ENCODE measurements at places on chromosomes 3 and 15.

GRCh38 chr15:48802867-48803266, 8.0 kb downstream of the CEP152 start:
- no peak overlapping the region for H3K4me3 ChIP-seq
- H3K27me3 ChIP-seq: no peaks in the 10 kb centered on the region
- no peak overlapping the region for H3K27ac ChIP-seq
- no peaks in the 10 kb centered on the region for H3K36me3 ChIP-seq
- no peak for DNase-seq

DNA sequence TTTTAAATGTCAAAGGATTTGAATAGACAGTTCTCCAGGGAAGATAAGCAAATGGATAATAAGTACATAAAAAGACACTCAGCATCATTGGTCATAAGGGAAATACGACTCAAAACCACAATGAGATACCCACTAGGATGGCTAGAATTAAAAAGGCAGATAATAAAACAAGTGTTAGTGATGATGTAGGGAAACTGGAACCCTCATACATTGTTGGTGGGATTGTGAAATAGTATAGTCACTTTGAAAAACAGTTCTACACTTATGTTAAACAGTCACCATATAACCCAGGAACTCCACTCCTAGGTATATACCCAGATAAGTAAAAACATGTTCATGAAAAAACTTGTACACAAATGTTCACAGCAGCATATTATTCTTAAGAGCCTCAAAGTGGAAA, 72.5 kb downstream of the GPR156 start:
- H3K4me3 ChIP-seq: no peak overlapping the region
- H3K36me3 ChIP-seq: no peaks in the 10 kb centered on the region
- no peak for DNase-seq
- H3K27me3 ChIP-seq: no peaks in the 10 kb centered on the region
- H3K4me1 ChIP-seq: no peaks in the 10 kb centered on the region
- H3K27ac ChIP-seq: no peak overlapping the region

DNA sequence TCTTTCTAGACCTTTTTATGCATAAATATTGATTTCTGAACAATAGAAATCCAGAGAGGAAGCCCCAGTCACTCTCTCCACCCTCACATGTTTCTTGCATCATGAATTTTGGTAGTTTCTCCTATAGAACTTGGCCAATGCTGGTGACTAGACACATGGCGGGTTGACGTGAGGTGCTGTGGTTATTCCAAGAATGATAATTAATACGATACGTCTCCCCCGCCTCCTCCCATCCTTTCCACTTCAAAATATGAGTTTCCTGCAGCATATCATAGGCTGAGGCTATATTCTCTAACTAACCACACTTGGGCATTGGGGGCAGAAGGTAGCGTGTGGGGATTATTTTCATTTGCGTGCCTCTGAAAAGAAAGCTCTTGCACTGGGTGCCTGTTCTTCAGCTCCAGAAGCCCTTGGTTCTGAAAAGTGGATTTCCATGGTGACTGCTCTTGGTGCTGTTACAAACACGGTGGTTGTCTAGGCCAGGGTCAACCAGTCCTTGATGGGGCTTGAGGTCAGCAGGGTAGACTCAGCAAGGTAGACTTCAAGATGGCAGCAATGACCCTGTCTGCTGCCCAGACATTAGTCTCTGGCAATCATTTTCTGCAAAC, 5.3 kb downstream of the TNFSF10 start:
- no peaks in the 10 kb centered on the region for H3K4me1 ChIP-seq
- H3K36me3 ChIP-seq: no peaks in the 10 kb centered on the region
- H3K27me3 ChIP-seq: no peaks in the 10 kb centered on the region
- H3K27ac ChIP-seq: no peak overlapping the region

DNA sequence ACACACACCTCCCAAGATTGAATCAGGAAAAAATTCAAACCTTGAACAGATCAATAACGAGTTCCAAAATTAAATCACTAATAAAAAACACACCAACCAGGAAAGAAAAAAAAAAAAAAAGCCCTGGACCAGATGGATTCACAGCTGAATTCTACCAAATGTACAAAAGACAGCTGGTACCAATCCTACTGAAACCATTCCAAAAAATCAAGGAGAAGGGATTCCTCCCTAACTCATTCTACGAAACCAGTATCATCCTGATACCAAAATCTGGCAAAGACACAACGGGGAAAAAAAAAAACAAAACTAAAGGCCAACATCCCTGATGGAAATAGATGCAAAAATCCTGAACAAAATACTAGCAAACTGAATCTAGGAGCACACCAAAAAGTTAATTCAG, 54.4 kb upstream of the SLC12A8 start:
- H3K4me1 ChIP-seq: no peaks in the 10 kb centered on the region
- 0 out of 2 replicates have a peak, but pooled peaks cover 2% of the 10 kb centered on the region for H3K36me3 ChIP-seq
- H3K4me3 ChIP-seq: no peak overlapping the region
- H3K27me3 ChIP-seq: no peaks in the 10 kb centered on the region

- no peak overlapping the region for H3K27ac ChIP-seq
- H3K4me3 ChIP-seq: no peak overlapping the region
- H3K36me3 ChIP-seq: no peaks in the 10 kb centered on the region
- no peak for DNase-seq
- no peaks in the 10 kb centered on the region for H3K27me3 ChIP-seq
Measured at GRCh38 chr3:139117136-139117675, 72.5 kb upstream of the PRR23C start.

GRCh38 chr15:99385865-99386264, 134.6 kb downstream of the LRRC28 start:
- H3K27me3 ChIP-seq: no peaks in the 10 kb centered on the region
- H3K27ac ChIP-seq: no peak overlapping the region
- DNase-seq: no peak
- H3K4me3 ChIP-seq: no peak overlapping the region

DNA sequence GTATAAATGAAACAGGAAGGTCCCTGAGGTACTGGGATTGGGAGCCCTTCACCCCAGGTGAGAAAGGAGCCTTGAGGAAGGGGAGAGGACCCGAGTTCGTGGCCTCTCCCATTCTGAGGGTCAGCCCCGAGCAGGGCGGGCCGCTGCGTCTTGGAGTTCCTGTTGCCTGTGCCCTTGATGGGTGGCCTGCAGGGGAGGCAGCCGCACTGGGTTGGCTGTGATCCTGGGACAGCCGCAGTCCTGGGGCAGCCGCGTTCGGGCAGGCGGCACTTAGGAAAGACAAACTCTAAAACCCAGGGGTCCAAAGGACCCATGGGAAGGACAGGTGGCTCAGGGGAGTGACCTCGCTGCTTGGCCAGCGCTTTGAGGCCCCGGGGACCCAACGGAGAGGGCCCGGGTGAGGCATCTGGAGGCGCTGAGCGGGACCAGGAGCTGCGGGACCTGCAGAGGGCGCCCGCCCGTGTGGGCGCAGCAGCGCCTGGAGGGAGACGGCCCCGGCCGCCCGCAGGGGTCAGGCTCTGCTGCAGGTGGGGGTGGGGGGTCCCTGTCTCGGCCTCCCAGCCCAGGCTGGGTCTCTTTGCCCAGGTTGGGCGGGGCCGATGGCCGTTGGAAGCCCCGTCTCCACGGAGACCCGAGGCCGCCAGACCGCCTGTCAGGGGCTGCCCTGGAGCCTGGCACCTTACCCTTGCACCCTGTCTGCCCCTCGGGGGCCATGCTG, 65.1 kb downstream of the HMCES start:
- no peak overlapping the region for H3K4me3 ChIP-seq
- DNase-seq: peak; percentile 21
- H3K27ac ChIP-seq: no peak overlapping the region
- no peaks in the 10 kb centered on the region for H3K27me3 ChIP-seq

DNA sequence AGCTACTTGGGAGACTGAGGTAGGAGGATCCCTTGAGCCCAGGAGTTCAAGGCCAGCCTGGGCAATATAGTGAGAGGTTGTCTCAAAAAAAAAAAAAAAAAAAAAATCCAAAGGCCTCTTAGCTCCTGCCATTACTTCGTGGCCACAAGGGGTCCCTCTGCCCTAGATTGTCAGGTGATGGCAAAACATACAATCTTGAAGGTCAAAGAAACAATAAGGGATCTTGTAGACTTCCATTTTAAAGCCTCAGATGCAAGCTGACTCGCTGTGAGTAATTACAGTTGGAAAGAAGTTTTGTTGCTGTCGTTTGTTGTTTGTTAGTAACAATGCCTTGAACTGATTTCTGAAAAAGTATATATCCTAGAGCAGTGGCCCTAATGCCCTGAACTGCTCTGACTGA, 55.9 kb upstream of the PLCL2 start:
- H3K4me3 ChIP-seq: no peak overlapping the region
- no peaks in the 10 kb centered on the region for H3K36me3 ChIP-seq
- DNase-seq: peak; percentile 55
- H3K27ac ChIP-seq: no peak overlapping the region
- no peaks in the 10 kb centered on the region for H3K4me1 ChIP-seq

- DNase-seq: no peak
- peaks cover 14% of the 10 kb centered on the region for H3K4me1 ChIP-seq
- H3K36me3 ChIP-seq: no peaks in the 10 kb centered on the region
- H3K27me3 ChIP-seq: no peaks in the 10 kb centered on the region
- no peak overlapping the region for H3K27ac ChIP-seq
Measured at GRCh38 chr3:105866656-105867653, 1.9 kb downstream of the CBLB start.

DNA sequence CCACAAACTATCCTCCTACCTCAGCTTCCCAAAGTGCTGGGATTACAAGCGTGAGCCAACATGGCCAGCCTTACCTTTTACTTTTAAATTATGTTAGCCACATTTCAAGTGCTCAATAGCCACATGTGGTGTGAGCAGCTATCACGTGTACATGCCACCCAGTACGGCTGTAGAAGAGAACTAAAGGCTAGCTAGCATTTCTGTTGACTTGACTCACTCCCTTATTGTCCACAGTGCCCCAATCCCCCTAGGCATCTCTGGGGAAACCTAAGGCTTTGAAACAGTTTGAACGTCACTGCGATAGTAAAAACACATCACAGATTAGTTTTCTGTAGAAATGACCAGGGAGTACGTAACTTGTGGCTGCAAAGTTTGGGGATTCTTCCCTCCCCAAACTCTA, 12.0 kb downstream of the C15orf40 start:
- H3K4me3 ChIP-seq: no peak overlapping the region
- no peaks in the 10 kb centered on the region for H3K36me3 ChIP-seq
- H3K4me1 ChIP-seq: 0 out of 2 replicates have a peak, but pooled peaks cover 3% of the 10 kb centered on the region
- no peak overlapping the region for H3K27ac ChIP-seq

DNA sequence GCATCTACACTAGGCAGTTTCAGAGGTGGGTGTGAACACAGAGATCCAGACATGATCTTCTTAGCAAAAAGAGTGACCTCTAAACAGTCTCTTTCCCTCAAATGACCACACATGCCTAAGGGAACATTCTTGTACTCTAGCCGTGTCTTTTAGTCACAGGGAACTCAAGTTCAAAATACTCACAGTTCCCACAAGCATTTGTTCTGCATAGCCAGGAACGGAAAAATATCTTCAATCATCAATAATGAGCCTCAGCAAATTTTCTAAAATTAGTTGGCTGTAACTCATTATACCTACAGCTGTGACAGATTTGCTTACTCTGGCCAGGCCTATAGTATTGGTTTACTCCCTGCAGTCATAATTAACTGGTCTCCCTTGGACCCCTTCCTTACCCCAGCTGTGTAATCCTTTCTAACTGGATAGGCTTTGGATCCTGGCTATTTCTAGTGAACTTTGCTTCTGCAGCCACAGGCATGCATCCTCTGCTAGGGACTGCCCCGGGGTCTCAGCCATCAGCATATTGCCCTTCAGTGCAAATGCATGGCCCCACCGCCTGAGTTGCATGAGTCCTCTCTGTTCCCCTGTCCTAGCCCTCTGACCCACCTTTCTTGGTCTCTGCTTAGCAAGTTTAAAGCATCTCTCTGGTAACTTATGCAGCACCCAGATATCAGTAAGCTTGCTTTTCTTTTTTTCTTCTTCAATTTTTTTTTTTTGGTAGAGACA, 56.0 kb upstream of the HACD2 start:
- no peaks in the 10 kb centered on the region for H3K36me3 ChIP-seq
- H3K4me1 ChIP-seq: no peaks in the 10 kb centered on the region
- H3K4me3 ChIP-seq: no peak overlapping the region
- no peak for DNase-seq

DNA sequence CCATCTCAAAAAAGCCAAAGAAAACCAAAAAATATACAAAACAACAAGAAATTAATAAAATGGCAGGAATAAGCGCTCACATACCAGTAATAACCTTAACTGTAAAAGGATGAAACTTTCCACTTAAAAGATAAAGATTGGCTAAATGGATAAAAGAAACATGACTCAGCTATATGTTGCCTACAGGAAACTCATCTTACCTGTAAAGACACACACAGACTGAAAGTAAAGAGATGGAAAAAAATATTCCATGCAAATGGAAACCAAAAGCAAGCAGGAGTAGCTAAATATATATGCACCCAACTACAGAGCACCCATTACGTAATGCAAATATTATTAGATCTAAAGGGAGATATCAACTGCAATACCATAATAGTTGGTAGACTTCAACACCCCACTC, 49.7 kb downstream of the ADAM10 start:
- no peak for DNase-seq
- H3K27ac ChIP-seq: no peak overlapping the region
- H3K4me1 ChIP-seq: no peaks in the 10 kb centered on the region
- no peaks in the 10 kb centered on the region for H3K36me3 ChIP-seq
- H3K27me3 ChIP-seq: no peaks in the 10 kb centered on the region

- no peak for DNase-seq
- H3K4me3 ChIP-seq: no peak overlapping the region
- H3K4me1 ChIP-seq: no peaks in the 10 kb centered on the region
- no peak overlapping the region for H3K27ac ChIP-seq
- H3K36me3 ChIP-seq: no peaks in the 10 kb centered on the region
Measured at GRCh38 chr3:194032828-194033435, 103.0 kb upstream of the HES1 start.

- H3K4me3 ChIP-seq: no peak overlapping the region
- H3K27ac ChIP-seq: no peak overlapping the region
- H3K36me3 ChIP-seq: no peaks in the 10 kb centered on the region
- H3K27me3 ChIP-seq: peaks cover 6% of the 10 kb centered on the region
- DNase-seq: no peak
Measured at GRCh38 chr15:72934921-72935320, 117.3 kb upstream of the NEO1 start.

DNA sequence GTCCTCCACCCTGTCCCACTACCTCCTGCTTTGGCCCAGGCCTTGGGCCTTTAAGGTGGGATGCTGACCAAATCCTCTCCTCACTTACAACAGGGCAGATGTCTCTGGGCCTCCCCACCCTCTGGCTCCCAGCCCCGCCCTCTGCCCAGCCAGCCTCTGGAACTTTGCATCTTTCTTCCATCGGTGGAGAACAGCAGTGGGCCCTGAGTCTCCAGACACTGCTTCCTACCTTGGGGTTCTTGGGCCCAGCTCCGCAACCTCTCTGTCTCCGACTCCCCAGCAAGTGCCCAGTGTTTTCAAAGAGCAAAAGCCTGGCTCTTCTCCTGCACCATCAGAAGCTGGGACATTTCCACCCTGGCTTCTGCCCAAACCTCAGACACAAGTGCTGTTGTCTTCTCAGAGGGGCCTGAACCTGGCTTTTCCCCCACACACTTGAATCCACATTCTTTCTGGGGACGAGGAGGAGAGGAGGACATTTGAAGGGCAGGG, 33.1 kb downstream of the MRAS start:
- H3K36me3 ChIP-seq: no peaks in the 10 kb centered on the region
- H3K27ac ChIP-seq: no peak overlapping the region
- H3K4me3 ChIP-seq: no peak overlapping the region
- DNase-seq: no peak
